ENCODE measurements at places on chromosomes 7 and 10.

DNA sequence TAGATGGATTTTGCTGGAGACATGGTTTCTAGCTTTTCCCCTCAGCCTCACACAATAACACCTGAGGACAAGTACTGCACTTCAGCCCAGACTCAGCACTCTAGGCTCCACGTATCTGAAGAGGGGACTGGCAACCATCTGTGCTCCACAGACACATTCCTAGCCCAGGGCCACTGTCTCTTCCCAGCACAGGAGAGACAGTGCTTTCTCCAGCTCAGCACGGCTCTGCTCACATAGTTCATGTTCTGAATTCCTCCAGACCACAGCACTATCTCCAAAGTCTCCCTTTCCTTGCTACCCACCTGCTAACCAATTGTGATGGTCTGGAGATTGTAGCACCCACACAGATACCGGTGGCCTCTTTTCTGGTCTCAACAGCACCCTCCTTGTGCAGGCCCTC lies 114.5 kb downstream of the HTR7 start:
- DNase-seq: no peak

- DNase-seq: no peak
These were observed 418.9 kb downstream of the ZNF716 start for GRCh38 chr7:57868771-57869483.

- no peak for DNase-seq
These were observed 12.9 kb upstream of the HOXA13 start for GRCh38 chr7:27212497-27213432.

GRCh38 chr10:103584216-103585010 lies 90.9 kb downstream of the NEURL1 start:
- DNase-seq: peak; percentile 75

- no peak for DNase-seq
These were observed 31.7 kb upstream of the ELMO1 start for GRCh38 chr7:37480041-37481031.

DNA sequence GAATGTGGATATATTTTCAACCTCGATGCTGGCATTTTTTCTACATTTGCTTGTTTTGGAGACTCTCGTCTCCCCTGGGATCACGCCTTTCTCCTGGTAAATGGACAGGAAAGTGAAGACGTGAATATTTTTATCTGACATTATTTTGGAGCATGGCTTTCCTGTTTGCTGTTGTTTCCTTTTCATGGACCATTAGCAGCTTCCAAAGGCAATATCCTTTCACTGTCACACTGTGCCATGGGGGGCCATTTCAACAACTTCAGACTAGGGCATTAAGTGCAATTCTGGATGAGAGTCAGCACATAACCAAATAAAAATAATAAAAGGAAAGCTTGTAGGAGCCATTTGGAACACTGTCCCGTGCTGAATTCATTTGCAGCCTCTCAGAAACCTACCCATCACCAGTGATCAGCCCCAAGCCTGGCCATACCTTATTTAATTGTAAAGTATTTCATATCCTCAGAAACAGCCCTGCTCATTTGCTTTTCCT lies 75.9 kb upstream of the NEUROD6 start:
- no peak for DNase-seq

DNA sequence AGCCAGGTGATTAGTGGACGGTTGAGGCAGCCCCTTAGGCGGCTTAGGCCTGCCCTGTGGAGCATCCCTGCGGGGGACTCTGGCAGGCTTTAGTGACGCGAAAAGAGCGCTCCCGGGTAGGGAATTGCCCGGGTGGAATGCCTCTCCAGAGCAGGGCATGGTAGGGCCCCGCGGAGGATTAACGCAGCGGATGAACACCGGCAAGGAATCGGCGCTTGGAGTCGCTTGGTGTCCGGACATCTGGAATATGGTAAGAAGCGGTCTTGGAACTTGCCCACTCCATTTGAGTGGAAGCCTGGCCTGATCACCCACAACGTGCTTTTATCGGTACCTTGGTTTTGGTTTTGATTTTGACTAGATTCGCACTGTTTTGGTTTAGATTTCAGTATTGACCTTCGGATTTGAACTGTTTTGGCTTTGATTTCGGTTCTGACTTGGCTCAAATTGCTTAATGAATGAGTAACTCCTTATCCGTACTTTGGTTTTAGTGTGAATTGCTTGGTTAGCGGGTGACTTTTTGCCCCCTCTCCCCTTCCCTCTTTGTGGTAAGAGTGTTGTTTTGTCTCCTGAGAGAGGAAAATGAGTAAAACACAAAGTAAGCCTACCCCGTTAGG lies 24.2 kb upstream of the CHST3 start:
- DNase-seq: no peak

DNA sequence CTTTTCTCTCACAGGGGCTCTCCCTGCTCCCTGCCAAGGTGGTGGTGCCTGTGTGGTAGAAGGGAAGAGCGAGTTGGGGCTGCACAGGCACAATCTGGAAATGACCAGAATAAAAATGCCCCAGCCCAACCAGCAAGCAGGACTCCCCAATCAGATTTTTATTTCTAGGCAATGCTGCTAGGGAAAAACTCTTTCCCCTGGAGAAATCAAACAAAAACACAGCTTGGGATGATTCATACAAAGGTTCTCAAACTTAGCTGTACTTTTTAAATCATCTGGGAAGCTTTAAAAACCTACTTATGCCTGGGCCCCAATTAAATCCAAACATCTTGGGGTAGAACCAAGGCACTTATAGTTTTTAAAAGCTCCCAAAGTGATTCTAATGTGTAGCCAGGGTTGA lies 243.2 kb downstream of the HTR7 start:
- no peak for DNase-seq

GRCh38 chr7:154927624-154928125 lies 75.2 kb downstream of the PAXIP1 start:
- DNase-seq: peak; percentile 73

- DNase-seq: no peak
These were observed 1277.1 kb downstream of the GATA3 start for GRCh38 chr10:9331583-9332008.

- peak; percentile 25 for DNase-seq
These were observed 155.5 kb upstream of the LYZL2 start for GRCh38 chr10:30784897-30785605.

DNA sequence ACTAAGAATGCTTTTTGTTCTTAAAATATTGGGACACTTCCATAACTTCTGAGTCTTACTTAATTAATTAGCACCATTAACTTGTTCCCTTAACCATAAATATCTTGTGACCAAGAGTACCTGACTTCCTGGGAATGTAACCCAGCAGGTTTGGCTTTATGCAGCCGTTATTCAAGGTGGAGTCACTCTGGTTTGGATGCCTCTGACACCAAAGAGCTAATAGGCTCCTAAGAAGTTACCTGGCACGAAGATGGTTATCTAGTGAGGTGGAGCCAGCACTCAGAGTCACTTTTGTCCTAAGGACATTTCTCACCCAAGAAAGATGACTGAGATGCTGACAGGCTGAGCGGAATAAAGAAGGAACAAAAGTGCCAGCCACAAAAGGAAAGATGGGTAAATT lies 172.3 kb downstream of the C1GALT1 start:
- no peak for DNase-seq

Measured in CD4-positive, alpha-beta T cell treated with Interferon gamma for 1 hour (primary cell).